ENCODE measurements at places on chromosomes 2 and 18.

- DNase-seq: no peak
Measured at GRCh38 chr18:438571-438970, 61.9 kb downstream of the COLEC12 start.

GRCh38 chr2:78145997-78146722, 624.0 kb upstream of the LRRTM4 start:
- no peak for DNase-seq

GRCh38 chr2:109701362-109701761, 87.2 kb downstream of the SOWAHC start:
- DNase-seq: no peak

GRCh38 chr2:196640031-196640548, 575 bp downstream of the CCDC150 start:
- DNase-seq: no peak

GRCh38 chr2:160522951-160523710, 29.5 kb upstream of the RBMS1 start:
- DNase-seq: no peak

GRCh38 chr2:191892391-191892790, 45.5 kb upstream of the CAVIN2 start:
- no peak for DNase-seq

GRCh38 chr18:42925036-42925435, 190.4 kb downstream of the RIT2 start:
- no peak for DNase-seq

DNA sequence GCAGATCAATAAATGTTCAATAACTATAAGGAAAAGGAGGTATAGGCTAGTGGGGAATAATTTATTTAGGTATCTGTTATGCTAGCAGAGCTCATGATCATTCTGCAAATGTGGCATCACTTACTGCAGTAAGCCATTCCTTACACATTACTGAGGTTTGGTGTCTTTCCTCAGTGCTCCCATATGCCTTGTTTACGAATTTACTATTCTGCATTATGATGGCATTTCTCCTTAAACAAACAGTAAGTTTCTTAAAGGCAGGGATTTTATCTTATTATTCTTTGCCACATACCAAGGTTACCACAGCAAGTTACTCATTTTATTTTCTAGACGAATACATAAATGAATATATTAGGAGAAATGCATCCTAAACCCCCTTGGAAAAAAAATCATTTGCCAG, 88.4 kb downstream of the DSEL start:
- no peak for DNase-seq

GRCh38 chr2:181310967-181311366, 146.2 kb upstream of the ITGA4 start:
- no peak for DNase-seq

DNA sequence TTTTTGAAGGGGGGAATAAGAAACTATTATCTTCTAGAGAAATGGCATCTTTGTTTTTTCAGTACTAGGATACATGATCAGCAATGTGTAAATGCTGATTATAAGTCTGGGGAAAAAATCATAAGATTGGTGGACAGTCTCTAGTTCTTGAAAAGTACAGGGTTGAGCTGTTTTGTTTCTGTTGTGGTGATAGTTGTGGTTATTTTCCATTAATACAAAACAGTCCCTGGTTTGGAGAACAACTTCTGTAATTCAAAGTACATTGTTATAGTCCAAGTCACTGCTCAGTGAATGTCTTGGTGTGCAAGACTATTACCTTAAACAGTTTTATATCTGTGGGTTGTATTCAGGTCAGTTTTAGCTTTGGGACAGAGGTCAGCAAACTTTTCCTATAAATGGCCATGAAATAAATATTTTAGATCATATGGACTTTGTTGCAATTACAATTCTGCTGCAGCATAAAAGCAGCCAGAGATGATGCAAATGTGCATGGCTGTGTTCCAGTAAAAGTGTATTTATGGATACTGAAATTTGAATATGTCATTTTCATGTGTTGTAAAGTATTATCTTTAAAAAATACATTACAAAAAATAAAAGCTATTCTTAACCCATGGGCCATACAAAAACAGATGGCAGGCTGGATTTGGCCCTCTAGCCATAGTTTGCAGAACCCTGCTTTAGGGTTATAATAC, 111.0 kb downstream of the CERS6 start:
- DNase-seq: no peak

DNA sequence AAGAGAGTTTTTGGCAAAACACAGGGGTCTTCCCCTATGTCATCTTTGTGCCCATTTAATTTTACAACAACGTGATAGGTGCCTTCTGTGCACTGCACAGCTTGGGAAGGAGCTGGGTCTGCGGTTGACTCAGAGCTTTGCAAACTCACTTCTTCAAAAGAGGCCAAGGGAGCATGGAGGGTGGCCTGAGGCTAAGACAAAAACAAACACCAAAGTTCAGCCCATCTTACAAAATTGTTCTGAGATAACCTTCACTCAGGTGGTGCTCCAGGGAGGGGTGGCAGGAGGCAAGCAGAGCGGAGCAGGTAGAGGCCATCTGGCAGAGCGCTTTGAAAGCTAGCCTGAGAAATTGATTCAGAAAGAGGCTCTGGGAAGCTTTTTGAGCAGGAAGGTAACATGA, 9.8 kb downstream of the SOWAHC start:
- DNase-seq: no peak

DNA sequence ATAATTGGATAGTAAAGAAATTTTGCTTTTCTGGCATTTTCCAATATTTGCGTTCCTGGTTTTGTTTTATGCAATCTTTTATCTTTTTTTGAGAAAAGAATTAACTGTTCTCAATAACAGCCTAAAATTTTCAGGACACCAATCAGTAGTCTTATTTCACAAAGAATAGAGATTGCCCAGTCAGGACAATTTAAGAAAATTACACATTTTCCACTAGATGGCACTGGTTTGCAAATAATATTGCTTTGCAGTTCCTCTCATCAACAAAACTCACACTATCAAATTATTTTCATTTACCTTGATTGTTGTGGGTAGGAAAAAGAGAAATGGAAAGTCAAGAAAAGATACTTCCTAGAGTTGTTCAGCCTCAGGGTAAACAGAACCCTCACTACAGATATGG, 2.4 kb upstream of the RBM45 start:
- DNase-seq: no peak

GRCh38 chr2:37923308-37924055, 1.6 kb upstream of the RMDN2 start:
- DNase-seq: no peak

GRCh38 chr2:10794876-10795275, 17.7 kb downstream of the PDIA6 start:
- no peak for DNase-seq

GRCh38 chr2:191298306-191298705, 53.1 kb downstream of the MYO1B start:
- no peak for DNase-seq

GRCh38 chr2:37866171-37866934, 58.7 kb upstream of the RMDN2 start:
- no peak for DNase-seq

DNA sequence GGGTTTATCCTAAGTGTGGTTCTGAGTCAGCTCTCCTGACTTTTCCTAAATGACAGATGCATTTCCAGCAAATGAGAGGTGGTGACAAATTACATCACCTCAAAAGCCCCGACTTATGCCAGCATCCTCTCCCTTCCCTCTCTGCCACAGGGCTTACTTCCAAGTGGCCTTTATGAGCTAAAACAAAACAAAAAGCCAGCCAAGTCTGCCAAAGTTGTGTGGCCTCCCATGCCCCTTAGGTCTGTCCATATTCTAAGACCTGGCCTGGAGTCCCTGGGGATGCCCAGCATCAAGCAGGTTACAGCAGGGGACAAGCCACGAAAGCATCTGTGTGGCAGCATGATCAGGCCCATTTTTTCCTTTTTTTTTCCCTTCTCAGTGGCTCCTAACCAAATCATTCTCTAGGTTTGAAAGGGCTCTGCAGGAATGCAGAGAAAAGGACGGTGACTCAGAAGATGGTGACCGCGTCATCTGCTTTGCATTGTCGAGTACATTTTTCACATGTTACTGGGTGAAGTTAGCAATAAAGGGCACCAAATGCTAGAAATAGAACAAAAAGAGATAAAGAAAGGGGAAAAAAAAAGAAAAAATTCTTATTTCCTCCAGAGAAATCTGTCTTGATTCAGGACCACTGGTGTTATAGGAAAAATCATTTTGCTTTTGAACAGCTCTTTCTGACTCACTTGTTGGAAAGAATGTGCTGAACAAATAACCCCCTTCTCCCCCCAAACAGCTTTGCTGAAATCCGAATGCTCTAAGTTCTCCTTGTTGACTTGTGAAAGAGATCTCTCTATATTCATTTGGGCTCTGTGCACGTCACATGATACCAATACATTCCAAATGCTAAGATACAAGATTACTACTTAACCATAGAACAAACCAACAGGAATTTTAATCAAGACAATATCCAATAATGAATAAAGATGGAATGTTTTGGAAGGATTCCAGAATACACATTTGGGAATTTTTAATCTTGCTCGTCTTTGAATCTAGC, 178.7 kb downstream of the EN1 start:
- no peak for DNase-seq

DNA sequence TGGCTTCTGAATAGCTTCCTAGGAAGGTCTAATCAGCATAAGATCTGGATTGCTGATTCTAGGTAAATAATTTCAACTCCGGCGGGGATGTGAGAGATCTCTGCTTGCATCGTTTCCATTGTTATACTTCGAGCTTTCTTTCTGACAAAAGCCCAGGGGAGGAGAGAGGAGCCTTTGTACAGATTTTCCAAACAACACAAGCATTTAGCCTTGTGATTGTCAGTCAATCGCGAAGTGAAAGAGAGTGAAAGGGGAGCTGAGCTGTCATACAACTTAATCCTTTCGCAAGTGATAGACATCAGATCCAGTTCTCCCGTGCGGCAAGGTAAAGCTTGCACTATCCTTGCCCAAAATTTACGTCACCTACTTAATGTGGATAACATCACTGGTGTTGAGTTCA, 26.2 kb downstream of the RALB start:
- DNase-seq: no peak

All from cortex of kidney (tissue), 1 donor.